ENCODE measurements at places on chromosomes 3 and 15.

GRCh38 chr3:134364936-134365765 is 9.1 kb downstream of the AMOTL2 start:
- no peak for DNase-seq

DNA sequence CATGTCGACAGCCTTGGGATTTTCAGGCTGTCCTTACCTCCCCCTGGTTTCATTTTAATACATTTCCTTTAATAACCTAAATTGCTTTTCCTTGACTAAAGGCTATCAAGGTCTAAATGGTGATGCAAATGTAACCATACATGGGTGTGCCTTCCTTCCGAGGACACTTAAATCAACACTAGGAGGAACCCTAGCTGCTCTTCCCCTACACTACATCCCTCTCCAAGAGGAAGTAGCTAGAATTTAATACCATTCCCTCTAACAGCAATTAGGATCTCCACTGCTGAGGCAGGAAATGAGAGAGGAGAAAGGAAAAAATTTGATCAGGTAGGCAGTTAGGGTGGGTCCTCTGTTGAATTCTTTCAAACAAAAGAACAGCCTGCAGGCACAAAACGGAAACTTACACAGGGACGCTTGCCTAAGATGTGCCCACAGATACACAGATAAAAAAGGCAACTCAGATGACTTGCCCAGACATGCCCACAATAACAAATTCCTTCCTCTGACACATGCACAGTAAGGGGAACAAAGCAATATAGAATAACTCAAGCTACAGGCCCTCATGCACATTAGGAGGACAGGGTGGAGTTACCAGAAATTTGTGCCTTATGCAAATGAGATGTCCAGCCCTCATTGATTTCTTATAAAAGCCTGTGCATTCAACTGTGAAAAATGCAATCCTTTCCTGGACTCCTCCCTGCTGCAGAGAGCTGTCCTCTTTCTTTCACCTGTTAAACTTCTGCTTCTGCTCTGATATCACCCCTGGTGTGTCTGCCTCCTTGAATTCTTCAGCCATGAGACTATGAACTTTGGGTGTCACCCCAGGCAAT is 1024.4 kb upstream of the CADM2 start:
- no peak for DNase-seq

GRCh38 chr3:32780735-32781210 is 37.0 kb upstream of the TRIM71 start:
- no peak for DNase-seq

GRCh38 chr15:92902737-92903593 is 2.8 kb downstream of the CHD2 start:
- no peak for DNase-seq

DNA sequence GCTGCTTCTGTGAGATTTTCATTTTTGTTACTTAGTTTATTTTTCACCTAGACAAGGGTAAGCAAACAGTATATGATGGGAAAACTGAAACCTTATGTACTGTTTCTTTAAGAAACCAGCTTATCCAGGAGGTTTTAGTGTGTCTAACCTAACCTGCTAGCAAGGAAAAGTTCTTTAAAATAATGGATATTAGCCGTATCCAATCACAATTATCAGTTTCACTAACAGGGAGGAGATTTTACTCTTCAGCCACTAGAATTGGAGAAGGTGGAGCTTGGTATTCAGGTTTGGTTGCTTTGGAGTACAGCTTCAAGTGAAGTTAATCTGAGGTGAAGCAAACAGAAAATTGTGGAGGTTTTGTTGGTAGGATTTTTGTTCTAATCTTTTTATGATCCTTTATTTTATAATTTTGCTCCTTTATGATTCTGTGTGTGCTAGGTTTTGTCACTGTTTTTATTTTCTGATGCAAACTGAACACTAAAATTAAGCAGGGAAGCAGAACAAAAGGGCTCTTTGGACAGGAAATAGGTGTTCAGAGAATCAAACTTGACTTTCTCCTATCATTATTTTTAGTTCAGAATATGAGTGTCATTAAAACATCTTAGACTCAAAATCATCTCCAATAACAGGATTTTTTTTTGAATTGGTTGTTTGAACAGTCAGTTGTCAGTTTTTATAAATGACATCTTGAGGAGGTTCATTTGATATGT is 13.0 kb downstream of the ZFAND6 start:
- DNase-seq, result no peak

- DNase-seq, result no peak
These were observed 28.6 kb upstream of the KBTBD12 start for GRCh38 chr3:127886231-127886955.

- no peak for DNase-seq
These were observed 79.6 kb downstream of the CPN2 start for GRCh38 chr3:194271460-194272035.

DNA sequence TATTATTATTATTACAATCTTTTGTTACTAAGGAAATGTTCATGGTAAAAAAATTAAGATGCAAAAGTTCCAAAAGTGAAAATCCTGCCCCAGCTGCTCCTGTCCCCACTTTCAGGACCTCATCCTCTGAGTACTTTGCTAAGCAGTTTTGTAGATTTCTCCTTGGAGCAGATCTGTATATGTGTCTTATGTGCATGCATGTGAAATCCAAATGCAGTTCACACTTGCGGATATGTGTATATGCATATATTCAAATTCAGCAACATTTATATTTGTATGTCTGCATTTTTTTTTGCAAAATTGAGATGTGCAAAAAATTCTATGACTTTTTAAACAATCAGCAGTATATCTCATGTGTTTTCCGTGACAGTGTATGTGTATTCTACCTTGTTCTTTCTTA is 19.2 kb downstream of the CHCHD6 start:
- no peak for DNase-seq

DNA sequence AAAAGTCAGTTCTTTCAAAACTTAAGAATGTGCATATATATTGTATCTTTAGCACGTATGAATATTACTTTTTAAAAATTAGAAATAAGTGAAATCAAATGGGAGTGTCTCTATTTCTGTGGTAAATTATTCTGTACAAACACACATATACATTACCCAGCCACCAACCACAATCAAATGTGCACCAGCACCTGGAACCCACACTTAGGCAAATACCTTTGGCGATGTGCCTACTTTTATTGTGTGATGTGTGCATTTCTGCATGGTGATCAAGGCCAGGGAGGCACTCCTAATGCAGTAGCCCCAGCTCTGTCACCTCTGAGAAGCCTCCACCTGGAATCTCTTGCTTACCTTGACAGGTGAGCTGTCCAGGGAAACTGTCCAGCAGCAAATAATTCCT is 76.9 kb downstream of the PIK3R4 start:
- no peak for DNase-seq

DNA sequence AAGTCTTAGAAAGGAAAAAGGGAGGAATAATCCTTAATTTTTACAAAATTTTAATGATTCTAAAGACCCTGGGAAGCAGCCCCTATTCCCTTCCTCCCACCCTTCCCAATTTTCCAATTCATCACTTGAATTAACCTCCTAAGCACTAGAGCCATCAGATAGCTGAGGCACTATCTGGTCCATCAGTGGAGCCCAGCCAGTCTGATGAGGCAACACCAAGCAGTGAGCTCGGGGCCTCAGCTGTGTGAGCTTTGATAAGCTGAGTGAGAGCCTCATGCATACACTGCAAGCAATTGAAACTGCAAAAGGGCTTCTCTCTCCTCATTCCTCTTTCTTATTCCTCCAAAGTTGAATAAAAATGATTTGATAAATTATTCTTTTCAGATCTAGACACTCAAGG is 31.9 kb downstream of the TUSC7 start:
- DNase-seq, result no peak

DNA sequence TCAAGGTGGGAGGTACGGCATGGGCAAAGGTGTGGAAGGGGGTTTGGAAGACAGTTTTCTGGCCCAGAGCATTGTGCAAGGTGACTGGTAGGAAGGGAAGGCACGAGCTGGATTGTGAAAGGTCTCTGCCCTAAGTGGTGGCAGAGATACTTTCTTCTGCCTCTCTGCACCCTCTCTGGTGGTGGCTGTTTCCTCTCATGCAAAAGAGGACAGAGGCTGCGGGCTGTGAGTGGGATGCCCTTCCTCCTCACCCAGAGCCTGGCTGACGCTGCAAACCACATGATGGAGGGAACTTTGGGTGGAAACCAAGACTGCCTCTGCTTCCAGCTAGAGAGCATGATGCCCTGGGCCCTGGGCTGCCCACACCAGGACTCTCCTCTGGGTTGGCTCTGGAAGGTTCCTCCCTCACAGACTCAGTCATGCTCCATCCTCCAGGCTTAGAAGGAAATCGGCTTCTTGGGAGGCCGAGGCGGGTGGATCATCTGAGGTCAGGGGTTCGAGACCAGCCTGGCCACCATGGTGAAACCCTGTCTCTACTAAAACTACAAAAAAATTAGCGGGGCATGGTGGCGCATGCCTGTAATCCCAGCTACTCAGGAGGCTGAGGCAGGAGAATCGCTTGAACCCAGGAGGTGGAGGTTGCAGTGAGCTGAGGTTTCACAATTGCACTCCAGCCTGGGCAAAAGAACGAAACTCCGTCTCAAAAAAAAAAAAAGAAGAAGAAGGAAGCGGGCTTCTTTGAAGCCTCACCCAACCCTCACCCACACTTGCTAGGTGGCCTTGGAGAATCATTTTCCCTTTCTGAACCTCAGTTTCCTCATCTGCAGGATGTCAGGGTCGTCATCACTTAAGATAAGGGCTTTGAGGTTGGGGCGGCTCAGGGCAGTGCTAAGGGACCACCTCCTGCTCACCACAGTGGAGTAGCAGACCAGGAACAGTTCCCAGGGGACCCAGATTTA is 8.3 kb downstream of the PSTPIP1 start:
- DNase-seq, result peak; percentile 63

DNA sequence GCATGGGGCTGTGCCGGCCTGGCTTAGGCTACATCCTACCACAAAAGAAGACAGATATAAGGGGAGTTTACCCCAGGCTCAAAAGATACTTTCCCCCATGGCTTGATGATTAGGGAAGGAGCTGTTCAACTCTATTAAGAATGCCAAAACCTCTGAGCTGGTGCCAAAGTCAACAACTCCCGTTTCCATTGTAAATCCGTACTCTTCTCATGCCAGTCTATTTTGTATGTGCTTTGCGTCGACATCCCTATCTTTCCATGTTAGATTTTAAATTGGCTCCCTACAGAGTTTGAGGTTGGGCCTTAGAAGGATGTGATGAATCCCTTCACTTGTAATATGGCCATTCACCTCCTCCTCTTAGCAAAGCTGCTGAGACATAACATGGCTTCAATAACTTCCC is 46.9 kb downstream of the RLBP1 start:
- no peak for DNase-seq

GRCh38 chr15:59557581-59557980 is 54.0 kb upstream of the GCNT3 start:
- no peak for DNase-seq

DNA sequence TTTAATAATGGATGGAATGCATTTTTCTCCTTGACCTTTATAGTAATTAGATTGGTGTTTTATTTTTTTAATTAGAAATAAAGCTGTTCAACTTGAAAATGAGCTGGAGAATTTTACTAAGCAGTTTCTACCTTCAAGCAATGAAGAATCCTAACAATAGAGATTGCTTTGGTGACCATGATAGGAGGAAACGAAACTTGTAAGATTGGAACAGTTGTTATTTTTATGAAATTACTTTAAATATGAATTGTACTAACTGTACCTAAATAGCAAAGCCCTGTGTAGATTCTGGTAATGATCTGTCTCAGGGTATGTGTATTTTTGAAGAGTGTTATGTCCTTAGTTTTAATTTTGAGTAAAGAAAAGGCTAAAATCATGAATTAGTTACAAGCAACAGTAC is 44.4 kb downstream of the MFN1 start:
- no peak for DNase-seq

DNA sequence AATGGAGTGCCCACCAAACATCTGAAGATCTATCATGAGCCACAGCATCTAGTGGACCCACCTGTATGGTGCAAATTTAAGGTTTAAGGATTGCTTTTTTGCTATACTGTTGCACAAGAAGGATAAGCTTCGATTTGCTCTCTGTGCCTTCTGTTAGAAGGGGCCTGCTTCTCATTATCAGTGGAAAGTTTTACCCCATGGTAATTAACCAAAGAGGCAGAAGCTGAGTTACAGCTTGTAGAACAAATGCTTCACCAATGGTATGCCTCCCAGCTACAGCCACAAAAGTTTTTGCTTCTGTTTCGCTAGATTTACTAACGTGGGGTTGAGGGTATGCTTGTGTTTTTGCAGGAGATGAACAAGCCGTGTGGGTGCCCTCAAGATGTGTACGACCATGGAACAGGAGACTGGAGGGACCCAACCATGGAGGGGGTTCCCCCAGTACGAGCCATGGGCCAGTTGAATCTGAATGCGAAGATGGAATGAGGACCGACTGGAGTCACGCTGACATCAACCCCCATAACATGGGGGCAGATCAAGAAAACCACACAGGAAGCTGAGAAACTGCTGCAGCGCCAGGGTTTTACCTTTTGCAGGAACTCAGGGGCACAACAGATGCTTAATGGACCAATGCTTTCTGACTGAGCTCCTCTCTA is 43.5 kb downstream of the ACAD9 start:
- peak; percentile 32 for DNase-seq

GRCh38 chr15:60605879-60606307 is 127.0 kb upstream of the ICE2 start:
- DNase-seq, result no peak

DNA sequence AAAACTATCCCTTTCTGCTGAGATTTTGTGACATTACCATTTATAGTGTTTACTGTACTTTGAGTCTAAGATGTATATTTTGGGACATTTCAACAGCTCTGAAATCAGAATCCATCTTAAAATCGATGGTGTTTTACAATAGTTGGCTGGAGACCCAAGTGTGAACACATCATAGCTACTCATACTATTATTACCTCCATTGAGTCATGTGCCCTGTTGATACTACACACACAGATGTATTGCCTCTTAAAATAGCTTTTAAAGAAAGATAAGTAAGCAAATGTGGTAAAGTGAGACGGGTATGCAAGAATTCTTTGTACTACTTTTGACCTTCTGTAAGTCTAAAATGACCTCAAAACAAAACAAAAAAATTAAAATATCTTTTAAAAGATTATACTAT is 6.7 kb downstream of the LMOD3 start:
- no peak for DNase-seq
